ENCODE measurements at places on chromosomes 11 and 22.
A peak's percentile ranks its signal among the peaks of the same experiment; 100 is the strongest.

DNA sequence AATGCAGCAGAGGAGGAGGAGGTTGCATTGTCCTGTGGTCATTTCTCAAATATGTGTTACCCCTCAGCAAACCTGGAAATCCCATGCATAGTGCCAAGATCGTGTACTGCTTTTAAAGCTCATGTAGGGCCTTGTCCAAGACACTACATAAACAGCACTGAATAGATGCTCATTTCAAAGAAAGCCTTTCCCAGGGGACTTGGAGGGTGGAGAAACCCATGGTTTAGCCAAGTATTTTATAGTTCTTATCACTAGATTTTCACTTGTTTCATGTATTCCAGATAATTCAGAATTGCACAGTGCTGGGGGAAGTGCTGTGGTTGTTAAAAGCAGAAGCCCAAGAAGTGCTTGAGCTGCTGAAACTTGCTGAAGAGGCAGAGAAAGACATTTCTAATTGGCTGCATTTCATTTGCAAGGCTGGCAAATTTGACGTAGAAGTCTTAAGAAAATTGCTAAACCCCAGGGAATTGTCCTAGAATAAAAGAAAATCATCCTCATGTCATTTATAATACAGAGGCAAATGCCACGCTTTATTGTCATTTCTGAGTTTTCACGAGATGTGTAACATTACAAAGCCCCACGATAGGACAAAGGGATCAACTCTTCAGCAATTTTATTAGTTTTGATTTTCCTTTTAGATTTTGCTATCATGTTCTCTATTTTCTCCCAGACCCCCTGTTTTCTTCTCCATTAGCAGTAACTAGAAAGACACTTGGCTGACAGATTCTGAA, 20.1 kb downstream of the CSRP3 start:
- DNase-seq = no peak

- DNase-seq = no peak
Measured at GRCh38 chr22:42919199-42919598, 62.1 kb upstream of the ARFGAP3 start.

DNA sequence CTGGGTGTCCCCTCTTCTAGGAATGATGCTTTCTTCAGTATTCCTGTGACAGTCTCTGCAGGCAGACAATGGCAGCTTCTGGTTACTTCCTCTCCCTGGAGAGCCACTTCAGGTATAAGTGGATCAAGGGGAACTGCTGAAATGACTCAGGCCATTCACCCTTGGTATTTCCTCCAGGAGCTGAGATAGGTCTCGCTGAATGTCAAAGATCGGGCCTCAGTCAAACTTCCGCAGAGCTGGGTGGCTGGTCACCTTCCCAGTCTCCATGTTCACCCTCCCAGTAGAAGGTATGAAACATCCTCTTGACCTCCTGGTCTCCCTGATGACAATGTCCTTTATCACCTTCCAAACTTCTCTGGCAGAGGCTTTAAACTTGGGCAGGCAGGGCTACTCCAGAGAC, 1.8 kb upstream of the ANKK1 start:
- DNase-seq = no peak

DNA sequence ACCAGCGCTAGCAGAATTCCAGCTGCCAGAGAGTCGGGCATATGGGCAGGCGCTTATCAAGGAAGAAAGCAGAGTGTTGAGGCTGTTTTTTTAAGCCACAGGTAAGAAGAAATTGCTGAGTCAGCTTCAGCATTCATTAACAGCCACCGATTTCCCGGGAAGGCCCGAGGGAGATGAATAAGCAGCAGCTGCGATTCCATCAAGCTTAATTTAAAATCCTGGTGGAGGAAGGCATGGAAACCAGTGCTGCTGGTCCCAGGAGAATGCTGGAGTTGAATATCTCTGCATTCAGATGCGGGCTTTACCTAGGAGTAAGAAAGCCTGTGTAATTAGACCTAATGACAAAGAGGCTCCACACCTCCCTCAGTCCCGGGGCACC, 168.8 kb downstream of the BRD1 start:
- DNase-seq = no peak

- no peak for DNase-seq
Measured at GRCh38 chr11:83008581-83008923, 63.1 kb downstream of the RAB30 start.

DNA sequence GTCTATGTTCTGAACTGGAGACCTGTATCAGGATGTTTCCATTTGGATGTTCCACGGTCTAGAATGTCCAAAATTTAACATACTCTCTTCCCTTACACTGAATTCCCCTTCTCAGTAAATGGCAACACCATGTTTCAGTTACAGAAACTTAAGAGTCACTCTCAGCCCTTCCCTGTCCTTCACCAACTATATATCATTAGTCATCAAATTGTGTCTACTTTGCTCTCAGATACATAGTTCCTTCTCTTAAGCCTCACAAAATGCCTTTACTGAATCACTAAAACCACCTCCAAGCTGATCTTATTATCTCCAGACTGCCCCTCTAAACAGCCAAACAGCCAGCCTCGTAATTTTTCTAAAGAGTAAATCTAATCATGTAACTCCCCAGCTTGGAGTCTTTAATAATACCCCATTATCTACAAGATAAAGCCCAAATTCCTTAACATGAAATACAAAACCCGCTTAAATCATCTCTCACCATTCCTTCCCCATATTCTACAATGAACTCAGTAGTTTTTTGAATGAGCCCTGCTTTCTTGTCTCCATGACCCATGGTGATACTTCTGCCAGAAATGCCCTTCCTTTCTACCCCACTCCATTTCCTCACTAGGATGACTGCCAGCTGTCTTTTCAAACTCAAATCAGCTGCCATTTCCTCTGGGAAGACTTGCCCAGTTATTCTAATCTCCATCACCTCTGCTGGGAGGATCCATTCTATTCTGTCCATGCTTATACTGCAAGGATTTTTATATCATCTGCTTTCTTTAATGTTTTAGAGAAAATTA, 102.7 kb upstream of the ARHGAP42 start:
- DNase-seq = no peak

DNA sequence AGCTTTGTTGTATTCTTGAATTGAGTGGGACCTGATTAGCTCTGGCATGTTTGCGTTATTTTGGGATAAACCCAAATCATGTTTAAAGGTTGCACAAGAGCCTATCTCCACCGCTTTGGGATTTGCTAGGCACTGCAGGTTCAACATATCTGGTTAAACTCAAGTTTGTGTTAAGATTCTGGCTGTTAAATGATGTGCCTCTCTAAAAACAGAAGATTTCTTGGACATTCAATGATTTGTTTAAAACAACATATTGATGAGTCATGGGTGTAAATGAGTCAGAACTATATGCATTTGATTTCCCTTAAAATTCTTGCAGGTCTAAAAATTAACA, 67.4 kb downstream of the AMOTL1 start:
- DNase-seq = no peak

DNA sequence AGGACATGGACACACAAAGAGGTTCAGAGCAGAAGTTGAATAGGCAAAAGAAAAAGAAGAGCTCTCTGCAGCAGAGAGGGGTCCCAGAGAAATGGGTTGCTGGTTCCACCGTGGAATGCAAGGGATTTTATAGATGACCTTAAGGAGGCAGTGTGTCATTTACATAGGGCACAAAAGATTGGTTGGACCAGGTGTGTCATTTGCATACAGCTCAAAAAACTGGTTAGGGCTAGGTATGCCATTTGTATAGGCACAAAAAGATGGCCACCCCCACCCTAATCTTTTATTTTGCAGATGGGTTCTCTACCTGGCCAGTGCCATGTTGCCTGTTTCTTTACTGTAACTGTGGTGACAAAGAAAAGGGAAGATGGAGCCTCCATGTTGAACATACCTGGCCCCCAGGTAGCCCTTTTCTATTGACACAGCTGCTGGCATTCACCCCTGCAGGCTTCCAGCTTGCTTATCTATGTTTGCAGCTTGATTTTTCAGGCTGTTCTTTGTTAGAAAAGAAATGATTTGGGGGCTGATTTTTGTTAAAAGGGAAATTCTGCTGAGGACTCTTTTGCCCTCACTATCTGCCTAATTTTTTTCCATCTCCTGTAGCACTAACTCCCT, 3.1 kb upstream of the CAVIN3 start:
- DNase-seq = no peak

GRCh38 chr11:64768300-64768694, 8.5 kb upstream of the PYGM start:
- no peak for DNase-seq

GRCh38 chr11:59771605-59772004, 16.4 kb downstream of the STX3 start:
- DNase-seq = no peak

DNA sequence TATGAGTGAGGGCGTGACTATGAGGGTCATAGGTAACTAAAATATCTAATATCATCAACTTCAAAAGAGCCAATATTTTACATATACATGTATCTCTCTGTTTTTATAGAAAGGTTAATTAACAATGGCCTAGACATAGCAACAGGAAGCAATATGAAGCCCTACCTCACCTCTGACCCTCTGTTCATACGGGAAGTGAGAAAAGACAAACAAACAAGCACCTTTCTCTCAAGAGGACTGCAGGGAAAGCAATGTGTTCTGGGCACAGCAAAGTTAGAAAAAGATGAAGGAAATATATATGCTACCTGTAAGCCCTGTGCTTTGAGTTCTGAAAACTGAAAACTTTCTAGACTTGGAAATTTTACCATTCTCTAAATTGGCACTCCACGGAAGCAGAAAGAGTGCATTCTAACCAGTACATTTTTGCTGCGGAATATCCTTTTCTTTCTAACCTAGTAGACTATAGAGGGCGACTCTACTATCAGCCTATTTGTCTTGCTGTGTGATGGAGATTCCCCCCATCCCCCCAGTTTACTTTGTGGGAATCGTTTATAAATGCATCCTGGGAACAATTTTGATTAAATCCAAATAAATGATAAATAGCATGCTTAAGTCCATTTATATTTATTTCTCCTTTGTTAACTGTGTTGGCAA, 830.4 kb upstream of the FAT3 start:
- DNase-seq = no peak

DNA sequence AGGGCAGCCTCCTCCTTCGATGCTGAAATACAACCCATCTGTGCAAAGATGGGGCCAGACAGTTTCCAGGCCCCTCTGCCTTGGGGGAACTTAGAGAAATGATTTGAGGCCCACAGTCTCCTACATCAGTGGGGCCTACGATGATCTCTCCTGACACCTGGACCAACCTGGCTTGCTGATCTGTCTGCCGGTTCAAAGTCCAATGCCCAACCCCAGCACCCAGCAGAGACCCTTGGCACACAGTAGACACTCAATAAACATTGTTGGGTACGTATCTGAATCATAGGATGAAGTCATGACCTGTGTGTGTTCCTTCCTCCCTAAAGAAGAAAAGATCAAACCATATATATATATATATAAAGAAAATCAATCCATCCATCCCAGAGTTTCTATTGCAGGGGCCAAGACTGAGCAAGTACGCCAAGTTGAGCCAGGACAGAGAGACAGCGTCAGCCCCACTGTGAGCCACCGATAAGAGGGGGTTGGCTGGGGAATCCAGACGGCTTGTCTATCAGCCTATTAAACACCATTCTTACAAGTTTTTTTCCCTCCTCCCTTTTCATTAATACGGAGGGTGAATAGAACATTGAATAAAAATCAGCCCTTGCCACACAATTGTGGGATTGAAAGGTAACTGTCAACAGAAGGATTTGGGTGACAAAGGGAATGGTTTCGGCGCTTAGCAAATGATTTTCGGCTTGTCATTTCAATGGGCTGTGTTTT, 244.1 kb downstream of the MN1 start:
- DNase-seq = no peak

DNA sequence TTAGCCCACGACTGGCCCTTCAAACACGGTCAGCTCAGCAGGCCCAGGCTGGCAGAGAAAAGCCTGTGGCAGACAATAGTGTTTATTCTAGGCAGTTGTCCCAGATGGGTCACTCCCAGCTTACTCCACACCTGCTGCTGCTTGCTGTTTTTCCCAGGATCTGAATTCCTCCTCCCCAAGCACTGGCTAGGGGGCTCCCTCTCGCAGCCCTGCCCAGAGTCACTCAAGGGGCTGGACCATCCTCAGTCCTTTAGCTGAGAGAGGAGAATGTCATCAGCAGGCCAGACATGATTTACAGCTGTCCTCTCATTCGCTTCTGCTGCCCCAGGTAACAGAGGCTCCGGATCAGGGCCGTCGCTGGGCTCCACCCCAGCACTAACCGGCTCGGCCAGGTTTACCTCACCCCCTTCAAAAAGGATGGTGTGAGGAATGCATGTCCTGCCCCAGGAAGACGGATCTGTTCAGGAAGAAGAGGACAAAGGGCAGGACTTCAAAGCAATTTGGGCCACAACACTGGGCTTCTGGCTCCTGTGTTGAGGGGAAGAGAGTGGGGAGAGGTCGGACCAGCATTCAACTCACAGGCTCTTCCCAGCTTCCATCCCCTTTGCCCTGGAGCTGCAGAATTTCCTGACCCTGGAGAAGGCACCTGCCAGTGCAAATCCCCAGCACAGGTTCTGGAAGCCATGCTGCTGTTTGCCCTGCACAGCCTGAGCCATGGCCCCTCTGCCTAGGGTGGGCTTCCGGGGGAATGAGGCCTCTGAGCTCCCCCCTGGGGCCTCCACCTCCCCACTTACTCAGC, 59.7 kb upstream of the BARX2 start:
- DNase-seq = no peak

GRCh38 chr11:66325263-66325671, 8.4 kb upstream of the CD248 start:
- no peak for DNase-seq

GRCh38 chr11:60221181-60221580, 21.8 kb downstream of the MS4A4E start:
- DNase-seq = no peak

DNA sequence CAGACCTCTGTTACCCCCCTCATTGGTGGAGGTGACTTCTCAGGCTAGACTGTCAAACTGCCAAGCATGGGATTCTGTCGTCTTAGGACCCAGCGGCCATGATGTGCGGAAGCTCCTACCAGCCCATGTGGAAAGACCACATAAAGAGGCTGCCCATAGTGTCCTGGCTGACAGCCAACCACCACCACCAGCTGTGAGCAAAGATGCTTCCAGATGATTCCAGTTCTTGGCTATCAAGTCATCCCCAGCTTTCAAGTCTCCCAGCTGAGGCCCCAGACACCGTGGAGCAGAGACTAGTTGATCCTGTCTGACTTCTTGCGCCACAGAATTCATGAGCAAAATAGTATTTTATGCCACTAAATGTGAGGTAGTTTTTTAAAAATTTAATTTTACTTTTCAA, 32.9 kb downstream of the SCUBE1 start:
- DNase-seq = no peak

DNA sequence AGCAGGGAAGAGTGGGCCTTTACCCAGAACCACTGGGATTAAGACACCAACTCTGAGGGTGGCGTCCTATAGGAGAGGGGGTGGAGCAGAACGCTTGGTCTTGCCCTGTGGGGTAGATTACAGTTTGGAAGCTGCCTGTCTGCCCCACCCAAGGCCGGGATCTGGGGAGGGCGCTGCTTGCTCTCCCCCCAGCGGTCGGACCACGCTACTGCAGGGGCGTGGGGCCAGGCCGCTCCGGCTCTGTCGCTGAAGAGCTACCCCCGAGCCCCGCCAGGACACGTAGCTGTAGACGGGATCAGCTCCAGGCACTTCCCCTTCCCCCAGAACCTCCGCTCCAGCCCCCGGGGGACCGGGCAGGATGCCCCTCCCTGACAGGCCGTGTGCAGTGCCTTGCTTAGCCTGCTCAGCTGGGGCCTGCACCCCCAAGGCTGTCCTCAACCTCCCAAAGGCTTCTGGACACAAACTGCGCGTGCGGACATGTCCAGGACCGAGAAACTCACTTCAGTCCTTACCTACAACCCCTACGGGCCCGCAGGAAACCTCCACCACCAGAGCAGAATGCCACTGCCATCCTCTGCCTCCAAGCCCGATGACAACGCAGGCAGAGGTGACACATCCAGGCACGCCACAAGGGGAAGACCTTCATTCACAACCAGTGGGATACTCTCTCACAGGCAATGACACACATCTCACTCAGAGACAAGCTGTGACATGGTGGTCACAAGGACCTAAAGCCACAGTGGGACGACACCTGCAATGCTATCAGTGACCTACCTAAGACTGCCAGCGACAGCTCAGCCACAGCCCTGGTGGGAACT, 3.6 kb downstream of the AHNAK start:
- DNase-seq = peak; percentile 80

Data from activated naive CD4-positive, alpha-beta T cell treated with anti-CD3 and anti-CD28 coated beads, Interleukin-2, amount 50 U/mL, for 72 hours (primary cell).